ENCODE measurements at places on chromosomes 5 and 9.
A peak's percentile ranks its signal among the peaks of the same experiment; 100 is the strongest.

DNA sequence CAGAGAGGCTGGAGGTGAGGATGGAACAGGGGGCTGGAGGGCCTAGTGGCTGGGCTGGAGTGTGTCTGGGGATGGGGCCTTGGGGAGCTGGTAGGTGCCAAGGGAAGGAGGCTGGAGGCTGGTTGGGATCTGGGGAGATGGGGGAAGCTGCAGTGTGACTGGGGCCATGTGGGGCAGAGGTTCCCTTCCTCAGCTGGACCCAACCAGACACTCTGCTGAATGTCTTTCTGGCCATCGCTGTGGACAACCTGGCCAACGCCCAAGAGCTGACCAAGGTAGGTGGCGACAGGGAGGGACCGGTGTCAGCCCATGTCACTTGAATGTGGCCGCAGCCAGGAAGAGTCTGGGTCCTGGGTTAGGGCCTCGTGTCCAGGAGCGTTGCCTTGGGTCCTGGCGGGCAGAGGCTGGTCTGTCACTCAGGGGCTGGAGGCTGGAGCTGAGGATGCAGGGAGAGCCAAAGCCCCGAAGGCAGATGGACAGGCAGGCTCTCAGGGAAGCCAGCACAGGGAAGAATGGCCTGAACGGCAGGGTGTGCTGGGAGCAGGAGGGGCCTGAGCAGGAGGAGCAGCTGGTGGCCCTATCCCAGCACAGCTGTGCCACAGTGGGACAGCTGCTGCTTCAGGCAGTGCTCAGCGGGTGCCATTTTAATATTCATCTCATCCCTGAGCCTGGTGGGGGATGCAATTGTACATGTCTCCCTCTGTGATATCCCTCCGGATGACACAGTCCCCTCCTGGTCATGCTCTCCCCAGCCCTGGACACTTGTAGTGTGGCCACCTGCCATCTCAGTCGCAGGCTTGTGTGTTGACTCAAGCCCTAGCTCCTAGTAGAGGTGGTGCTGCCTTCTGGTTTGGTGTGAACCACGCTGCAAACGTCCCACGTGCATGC, 132.5 kb downstream of the CACNA1B start:
- DNase-seq, result peak; percentile 67

- no peak for DNase-seq
These were observed 268.9 kb upstream of the PDE4D start for GRCh38 chr5:60162441-60162840.

DNA sequence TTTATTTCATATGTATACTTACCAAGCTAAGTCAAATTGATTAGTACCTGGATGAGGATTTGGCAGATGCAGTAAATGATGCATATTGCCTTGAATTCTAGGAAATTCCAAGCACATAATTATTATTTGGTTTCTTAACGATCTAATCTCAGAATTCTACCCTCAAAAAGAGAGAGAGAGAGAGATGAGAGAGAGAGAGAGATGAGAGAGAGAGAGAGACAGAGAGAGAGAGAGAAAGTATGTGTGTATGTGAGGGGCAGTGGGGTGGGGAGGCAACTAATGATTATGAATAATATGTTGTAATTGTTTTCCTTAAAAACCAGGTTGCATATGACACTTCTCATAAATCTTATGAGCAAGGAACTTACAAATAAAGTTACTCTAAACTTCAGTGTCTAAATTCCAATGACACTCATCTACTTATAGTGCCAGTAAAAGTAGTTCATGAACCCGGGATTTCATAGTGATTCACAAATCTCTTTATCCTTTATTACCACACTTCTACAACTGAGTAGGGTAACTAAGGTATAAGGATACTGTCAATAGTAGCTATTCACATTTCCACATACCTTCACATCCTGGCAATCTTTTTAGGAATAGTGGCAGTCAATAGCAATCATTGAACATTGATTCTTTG, 60.5 kb upstream of the EDIL3 start:
- DNase-seq, result no peak

GRCh38 chr5:143514616-143515335, 111.3 kb upstream of the NR3C1 start:
- DNase-seq, result no peak

- no peak for DNase-seq
These were observed 196.8 kb downstream of the AUH start for GRCh38 chr9:91164724-91165520.

Data from NCI-H1694 (cell line).